ENCODE measurements at places on chromosomes 2 and 18.

GRCh38 chr2:230498506-230499107, 82.6 kb downstream of the SP100 start:
- no peak for DNase-seq

DNA sequence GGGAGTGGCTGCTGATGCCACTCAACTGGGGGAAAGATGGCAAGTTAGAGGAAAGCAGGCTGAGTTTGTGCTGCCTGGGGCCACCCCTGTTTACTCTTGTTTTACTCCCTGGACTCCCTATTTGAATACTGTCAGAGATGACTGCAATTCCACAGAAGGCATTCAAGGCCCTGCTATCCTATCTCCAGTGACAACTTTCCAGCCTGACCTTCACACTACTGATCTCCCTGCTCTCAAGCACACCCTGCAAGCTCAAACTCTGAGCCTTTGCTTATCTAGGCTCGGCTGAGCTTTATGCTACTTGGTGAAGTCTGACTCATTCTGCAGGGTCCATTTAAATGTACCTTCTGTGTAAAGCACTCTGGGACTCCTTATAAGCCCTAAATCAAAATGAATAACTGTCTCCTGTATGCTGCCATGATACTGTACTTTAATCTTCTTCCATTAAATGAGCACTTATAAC, 39.3 kb upstream of the DSG1 start:
- DNase-seq: no peak

- no peak for DNase-seq
Measured at GRCh38 chr2:116979916-116980764, 834.4 kb upstream of the DDX18 start.

- no peak for DNase-seq
Measured at GRCh38 chr2:1510176-1510575, 96.9 kb downstream of the TPO start.

- no peak for DNase-seq
Measured at GRCh38 chr2:11398750-11399437, 54.5 kb upstream of the ROCK2 start.
